ENCODE measurements at places on chromosomes 6 and 20.
A peak's percentile ranks its signal among the peaks of the same experiment; 100 is the strongest.

GRCh38 chr6:167399051-167399387, 74.1 kb downstream of the TTLL2 start:
- DNase-seq: no peak

DNA sequence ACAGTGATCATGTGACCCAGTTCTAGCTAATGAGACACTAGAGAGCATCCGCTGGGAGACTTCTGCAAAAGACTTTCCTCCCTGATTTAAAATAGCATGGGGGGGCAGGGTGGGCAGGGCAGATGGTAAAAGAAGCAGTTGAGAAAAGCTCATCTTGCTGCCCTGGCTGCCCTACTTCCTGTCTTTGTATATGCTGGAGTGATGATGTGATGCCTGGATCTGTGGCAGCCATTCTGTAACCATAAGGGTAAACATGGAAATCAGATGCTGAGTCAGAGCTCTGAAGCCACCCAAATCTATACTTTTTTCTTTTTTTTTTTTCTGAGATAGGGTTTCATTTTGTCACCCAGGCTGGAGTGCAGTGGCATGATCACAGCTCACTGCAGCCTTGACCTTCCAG, 25.4 kb downstream of the ZFP64 start:
- DNase-seq: no peak

- no peak for DNase-seq
These were observed 195.1 kb downstream of the KIF16B start for GRCh38 chr20:16378122-16378521.

DNA sequence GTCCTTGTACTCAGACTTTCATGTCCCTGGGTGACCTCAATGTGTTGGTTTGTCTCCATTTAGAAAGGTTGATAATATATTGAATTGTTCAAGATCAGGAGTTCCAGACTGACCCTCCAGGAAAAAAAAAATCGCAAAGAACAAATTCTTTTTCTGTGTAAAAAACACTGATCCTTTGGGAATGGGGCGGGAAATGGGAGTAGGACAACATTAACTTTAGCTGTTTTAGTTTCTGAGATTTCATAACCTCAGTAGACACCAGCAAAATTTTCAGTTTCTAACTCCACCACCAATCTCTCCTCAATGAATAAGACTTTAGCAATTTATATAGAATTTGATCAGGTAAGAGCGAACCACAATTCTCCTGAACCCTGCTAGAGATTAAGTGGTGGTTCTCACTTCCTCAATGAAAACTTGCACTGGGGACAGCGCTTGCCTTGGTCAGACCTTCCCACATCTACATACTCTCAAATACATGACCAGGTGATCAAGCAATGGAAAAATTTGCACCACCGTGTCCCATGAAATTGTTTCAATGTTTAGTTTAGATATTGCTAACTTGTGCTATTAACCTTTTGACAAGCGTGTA, 231.2 kb upstream of the PLN start:
- no peak for DNase-seq

GRCh38 chr6:37131104-37131959, 38.6 kb upstream of the PIM1 start:
- no peak for DNase-seq

- no peak for DNase-seq
These were observed 243.1 kb downstream of the PKHD1 start for GRCh38 chr6:51844336-51844735.

DNA sequence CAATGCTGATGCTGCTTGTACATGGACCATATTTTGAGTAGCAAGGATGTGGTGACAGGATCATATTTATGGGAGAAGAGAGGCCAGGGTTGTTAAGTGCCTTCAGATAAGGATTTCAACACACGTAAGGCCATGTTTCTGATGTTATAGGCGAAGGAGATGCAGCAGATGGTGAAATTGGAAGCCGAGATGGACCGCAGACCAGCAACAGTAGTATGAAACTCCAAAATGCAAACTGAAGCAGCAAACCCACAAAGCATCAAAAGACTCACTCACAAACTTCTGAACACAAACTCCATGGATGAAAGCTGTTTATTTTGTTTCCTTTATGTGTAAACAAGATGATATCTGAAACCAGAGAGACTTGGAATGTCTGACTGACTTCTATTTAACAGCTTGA, 35.6 kb upstream of the LAMP5 start:
- no peak for DNase-seq

DNA sequence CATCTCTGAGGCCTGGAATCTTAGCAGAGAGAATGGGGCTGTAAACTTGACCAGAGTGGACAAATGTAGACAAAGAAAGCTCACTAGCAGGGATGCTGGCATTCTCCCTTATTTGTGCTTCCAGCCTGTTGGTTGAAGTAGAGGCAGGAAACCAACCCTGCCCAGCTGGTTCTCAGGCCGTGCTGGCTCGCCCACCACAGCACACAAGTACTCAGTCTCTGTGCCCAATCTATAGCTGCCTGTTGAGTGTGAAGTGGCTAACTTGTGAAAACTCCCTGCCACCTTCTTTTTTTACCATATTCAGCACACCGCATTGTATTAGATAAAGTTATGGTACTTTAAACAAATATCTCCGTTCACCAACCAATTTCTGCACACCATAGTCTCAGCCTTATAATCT, 37.3 kb downstream of the HDDC2 start:
- no peak for DNase-seq

DNA sequence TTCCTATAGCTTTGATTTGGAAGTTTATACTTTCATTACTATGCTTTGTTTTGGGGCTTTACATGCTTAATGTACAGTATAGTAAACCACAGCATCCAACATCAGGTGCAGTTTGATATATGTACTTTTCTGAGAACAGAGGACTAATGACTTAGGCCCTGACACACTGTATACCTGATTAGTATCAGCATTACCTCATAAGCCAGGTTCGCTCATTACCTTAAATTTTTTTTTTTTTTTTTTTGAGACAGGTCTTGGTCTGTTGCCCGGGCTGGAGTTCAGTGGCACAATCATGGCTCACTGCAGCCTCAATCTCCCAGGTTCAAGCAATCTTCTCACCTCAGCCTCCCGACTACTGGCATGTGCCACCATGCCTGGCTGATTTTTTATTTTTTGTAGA, 28.4 kb downstream of the CD109 start:
- DNase-seq: no peak

DNA sequence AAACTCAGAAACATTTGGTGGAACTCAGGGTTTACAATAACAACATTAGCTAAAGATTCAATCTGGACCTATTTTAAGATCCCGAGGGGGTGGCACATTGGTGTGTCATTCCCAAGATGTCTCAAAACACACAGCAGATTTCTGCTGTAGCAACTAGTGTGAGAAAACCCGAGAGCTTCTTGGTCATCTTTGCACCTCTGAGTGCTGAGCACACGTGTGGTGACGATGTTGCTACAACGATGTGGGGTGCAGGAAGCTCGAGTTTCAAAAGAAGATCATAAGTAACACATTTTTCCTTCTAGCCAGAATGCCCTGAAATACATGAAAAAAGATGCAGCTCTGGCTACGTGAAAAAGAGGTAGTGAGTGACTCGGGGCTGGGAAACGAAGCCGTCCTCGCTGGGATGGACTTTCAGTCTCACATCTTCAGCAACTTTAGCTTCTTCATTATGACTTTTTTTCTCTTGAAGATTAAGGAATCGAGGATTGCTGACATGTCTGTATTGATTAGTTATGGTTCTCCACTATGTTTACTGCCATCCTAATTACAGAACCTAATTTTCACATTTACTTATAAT, 1.5 kb downstream of the RAMACL start:
- peak; percentile 50 for DNase-seq

DNA sequence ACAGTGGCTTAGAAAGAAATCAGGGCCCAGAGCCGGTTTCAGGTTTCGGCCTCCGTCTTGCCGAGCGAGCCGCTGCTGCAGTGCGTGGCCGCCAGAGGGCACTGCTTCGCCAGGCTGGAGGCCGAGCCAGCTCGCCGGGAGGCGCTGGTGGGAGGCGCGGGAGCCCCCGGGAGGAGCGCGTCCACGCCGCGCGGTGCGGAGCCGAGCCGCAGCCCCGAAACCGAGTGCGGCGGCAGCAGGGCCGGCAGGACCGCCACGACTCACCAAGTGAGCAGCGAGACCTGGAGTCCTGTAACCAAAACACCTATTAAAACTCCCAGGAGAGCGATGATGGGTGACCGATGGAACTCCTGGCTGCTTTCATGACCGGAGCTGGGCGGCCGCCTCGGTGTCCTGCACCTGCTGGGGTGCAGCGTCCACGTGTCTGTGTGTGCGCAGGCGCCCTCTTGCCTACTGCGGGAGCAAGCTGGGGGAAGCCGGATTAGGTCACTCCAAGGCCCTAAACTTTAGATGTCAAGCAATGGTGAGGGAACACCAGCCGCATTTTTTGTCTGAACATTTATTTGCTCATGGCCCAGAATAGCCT, 186.9 kb upstream of the UST start:
- DNase-seq: no peak
